NCI-H187 (cell line): ENCODE measurements at places on chromosomes 1 and 21.

DNA sequence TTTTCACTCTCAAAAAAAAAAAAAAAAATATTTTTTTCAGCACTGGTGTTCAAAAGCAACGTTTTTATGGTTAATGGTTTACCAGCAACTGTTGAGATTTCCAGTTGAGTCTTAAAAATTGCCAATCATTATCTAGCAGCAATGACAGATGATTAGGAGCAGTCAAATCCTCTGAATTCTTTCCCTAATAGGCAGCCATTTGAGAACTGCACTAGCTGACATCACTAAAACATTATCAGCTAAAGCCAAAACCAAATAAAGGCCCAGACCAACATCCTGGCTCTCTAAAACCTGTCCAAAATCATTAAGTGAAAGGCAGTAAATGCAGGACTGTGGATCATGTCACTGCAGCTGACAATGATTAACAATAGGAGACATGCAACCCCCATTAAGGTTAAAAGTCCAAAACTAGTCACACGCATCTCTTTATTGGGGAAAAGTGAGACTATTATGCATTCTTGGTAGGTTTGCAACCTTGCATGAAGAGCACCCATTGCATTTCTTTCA is 14.0 kb downstream of the SFPQ start:
- DNase-seq = no peak

GRCh38 chr1:169809370-169810095 is 14.8 kb upstream of the METTL18 start:
- no peak for DNase-seq

DNA sequence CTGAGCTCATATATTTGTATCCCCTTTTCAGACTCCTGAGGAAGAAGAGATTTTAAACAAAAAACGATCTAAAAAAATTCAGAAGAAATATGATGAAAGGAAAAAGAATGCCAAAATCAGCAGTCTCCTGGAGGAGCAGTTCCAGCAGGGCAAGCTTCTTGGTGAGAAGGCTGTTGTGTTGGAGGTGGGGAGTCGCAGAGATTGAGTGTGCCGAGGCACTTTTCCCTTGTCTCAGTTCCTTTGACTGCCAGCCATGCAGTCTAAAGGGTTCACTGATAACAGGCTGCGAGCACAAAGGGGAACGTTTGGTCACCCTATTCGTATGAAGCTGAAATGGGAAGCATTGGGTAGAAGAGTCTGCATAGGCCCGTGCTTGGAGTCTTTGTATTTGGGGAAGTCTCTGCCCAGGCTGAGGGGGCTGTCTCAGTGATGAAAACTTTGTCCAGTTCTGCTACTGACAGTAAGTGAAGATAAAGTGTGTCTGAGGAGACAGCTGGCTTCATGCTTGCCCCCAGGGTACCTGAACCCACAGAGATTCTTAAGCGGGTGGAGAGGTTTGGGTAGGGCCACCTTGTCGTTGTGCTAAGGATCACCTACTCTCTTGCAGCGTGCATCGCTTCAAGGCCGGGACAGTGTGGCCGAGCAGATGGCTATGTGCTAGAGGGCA is 2.8 kb downstream of the RPS8 start:
- no peak for DNase-seq

GRCh38 chr1:82634266-82634665 is 833.5 kb downstream of the ADGRL2 start:
- DNase-seq = no peak

DNA sequence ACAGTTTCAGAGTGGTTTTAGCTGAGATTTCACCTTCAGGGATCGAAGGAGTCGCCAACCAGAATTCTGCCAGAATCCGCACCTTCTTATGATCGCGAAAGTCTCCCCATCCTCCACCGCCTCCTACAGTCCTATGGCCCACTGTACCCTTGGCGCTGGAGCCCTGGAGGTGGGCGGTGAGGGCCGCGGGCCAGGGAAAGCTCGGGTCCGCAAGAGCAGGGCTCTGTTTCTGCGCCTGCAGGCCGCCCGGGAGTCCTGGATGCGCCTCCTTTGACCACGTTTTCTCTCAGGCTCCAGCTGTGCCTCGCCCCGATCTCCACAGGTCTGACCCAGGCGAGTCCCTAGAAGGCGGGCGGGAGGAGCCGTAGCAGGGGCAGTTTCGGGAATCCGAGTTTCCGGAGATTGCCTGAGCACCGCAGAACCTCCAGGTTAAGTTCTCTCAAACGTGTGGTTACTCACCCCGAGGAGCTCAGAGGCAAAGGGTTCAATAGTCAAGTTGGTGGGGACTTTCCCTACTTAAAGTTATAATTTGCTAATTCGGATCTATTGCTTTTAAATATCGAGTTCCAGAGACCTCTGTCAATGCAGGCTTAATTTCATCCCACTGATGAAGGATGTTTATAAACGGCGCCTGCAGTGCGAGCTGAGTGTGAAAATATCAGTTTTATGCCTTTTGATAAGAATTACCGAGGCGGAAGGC is 3.2 kb upstream of the LHX8 start:
- no peak for DNase-seq

DNA sequence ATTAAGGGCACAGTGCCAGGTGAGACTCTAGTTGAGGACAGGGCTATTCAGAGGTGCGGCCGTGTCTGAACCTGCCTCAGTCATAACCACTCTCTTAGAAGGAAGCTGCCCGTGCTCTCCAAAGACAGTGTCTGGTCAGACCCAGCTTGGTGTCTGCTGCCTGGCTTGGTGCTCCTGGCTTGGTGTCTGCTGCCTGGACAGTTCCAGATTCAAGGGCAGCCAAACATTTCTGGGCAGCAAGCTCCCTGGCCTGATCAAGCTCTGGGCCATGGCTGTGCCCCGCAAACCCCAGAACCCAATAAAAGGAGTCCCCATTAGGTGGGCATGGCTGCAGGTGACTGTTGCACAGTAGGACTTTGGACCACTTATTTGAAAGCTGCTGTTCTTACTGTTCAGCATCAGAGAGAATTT is 27.7 kb downstream of the NEK2 start:
- DNase-seq = no peak

GRCh38 chr1:55074455-55074854 is 35.1 kb downstream of the PCSK9 start:
- DNase-seq = no peak

- no peak for DNase-seq
These were observed 44.3 kb upstream of the HPDL start for GRCh38 chr1:45282351-45282750.

DNA sequence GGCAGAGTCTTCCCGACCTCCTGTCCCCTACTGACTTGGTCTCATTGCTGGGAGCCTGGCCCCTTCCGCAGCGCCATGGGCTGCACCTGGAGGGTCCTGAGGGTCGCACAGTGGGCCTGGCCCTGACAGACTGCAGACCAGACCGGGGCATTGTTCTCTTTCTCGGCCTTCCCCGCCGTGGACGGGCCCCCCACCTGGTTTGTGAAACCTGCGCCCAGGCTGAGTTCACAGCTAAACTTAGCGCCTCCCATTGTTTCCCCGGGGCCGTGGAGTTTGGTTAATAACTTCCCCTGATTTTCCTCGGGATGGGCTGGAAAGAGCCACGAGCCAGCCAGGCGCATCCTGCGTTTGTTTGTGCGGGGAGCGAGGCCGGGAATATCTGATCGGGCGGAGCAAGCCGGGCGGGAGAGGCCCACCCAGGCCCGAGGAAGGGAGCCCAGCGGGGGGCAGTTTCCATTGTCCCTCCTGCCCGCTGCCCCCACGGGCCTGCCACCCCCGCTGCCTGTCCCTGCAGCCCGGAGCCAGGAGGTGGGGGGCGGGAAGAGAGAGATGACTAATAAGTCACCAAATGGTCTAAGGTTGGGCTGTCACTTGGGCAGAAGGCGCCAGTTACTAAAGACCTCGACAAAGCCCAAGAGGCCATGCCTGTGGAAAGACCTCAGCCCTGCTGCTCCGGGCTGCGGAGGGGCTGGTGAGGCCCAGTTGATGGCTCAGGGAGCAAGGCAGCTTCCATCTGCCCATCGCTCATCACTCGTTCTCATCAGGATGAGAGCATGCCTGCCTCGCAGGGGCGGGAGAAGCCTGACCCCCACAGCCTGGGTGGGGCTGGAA is 39.0 kb upstream of the ARHGEF16 start:
- DNase-seq = no peak

DNA sequence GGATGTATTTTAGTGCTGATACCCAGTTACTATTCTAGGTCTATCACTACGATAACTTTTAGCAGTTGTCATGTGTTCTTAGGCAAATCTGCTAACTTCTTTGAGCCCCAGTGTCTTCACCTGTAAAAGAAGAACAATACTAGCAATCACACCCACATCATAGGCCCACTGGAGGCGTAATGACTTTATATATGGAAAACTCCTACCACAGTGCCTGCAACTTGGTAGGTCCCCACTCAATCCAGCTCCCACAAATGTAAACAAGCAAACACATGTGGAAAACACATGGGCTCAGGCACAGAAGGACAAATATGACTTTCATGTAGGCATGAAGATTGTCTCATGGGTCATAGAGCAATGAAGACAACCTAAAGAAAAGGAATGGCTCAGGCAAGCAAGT is 115.8 kb downstream of the TBX19 start:
- DNase-seq = no peak

- DNase-seq = no peak
These were observed 28.8 kb upstream of the SLC19A1 start for GRCh38 chr21:45570826-45571601.

GRCh38 chr1:191839891-191840290 is 318.4 kb upstream of the RGS18 start:
- no peak for DNase-seq
